ENCODE measurements at places on chromosomes 3 and 15. TPM values are rescaled to one million over a fixed set of nuclear protein-coding genes. Genes with fewer than 3 reads are reported as not detected.

The ZBTB38 gene
- 30.7 TPM for total RNA-seq

DNA sequence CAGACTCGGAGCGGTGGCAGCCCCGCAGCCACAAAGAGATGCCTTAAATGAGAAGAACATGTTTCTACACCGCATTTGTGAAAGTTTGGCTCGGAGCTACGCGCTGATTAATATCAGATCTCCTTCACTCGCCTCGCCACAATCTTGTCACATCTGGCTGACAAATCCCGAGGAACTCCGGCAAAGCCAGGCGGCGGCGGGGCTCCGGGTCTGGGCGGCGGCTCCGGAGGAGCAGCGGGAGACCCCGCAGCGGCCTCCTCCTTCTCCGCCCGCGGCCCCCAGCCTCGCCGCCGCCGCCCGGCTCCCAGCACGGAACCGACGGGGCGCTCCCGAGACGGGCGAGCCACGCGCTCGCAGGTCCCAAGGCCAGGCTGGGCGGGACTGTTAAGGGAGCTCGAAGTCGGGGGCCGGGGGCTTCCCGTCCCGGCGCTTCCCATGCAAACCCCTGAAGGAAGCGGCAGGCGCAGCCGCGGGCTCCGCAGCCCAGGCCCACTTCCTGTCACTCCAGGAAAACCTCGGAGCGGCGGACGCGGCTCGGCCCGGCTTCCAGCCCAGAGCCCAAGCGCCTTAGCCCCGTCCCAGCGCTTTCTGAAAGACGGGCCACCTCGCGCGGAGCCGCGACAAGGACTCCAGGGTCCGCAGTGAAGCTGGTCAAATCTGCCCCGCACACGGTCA lies 1.2 kb downstream of the BNC1 start:
- no peak for DNase-seq

- DNase-seq, result no peak
Observed at GRCh38 chr15:71435552-71435951, 320.3 kb downstream of the THSD4 start.

DNA sequence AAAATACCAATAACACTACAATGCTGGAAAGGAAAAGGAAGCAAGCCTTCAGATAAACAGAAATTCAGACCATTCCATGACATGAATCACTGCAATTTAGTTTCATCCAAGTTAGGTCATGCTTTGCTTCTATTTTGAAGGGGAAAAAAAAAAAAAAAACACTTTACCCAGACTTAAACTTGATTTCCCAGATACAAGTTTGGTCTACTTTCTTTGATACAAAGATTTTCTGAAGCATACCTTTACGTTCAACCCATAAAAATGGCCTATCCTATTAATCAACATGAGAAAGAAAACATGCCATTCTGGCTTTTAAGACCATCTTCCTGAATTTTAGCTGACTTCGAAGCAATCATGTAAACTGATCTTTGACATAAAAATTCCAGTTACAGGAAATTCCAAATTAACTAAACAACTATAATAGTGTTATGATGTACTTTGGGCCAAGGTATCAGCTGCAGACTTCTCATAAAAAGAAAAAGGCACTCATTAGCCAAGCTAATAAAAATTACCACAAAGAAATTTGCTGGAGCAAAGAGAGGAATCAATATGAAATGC lies 12.6 kb downstream of the OSBPL10 start:
- no peak for DNase-seq

The UACA gene
- total RNA-seq, result 0.33 TPM

DNA sequence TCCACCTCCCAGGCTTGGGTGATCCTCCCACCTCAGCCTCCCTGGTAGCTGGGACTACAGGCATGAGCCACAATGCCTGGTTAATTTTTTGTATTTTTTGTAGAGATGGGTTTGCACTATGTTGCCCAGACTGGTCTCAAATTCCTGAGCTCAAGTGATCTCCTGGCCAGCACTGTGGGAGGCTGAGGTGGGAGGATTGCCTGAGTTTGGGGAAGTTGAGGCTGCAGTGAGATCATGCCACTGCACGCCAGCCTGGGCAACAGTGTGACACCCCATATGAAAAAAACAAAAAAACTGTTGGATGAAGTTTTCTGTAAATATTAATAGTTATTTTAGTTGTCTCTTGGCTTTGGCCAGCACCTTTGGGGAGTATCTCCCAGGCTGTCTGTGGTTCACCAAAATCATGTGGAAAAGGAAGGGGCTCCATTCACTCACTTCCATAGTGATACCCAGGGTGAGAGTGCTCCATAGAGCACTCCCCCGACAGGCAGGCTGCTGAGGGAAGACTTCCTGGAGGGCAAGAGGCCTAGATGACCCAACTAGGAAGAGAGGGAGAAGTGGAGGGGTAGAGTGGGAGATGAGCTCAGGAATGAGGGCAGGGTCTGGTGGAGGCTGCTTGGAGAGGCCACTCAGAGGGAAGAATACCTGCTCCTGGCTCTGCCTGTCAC lies 47.1 kb downstream of the CDC25A start:
- DNase-seq, result no peak

DNA sequence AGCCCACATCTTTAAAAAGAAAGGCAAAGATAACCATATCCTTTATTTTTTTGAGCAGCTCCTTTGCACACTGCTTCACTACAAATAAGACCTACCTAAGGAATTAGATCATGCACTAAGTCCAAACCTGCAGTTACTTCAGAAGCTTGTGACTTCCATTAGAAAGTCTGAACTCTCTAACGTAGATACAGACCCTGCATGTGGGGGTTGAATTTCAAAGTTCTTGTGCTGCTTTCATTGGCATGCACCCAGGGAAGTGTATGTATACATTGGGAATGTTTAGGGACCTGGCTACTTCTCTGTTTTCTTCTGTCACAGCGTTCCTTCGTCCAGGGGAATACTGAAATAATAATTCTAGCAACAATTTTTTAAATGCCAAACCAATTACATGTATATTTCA lies 185.2 kb upstream of the IL12A start:
- DNase-seq, result no peak

The CLRN1 gene
- total RNA-seq, result not detected

The IMPG2 gene
- 0.09 TPM for total RNA-seq

DNA sequence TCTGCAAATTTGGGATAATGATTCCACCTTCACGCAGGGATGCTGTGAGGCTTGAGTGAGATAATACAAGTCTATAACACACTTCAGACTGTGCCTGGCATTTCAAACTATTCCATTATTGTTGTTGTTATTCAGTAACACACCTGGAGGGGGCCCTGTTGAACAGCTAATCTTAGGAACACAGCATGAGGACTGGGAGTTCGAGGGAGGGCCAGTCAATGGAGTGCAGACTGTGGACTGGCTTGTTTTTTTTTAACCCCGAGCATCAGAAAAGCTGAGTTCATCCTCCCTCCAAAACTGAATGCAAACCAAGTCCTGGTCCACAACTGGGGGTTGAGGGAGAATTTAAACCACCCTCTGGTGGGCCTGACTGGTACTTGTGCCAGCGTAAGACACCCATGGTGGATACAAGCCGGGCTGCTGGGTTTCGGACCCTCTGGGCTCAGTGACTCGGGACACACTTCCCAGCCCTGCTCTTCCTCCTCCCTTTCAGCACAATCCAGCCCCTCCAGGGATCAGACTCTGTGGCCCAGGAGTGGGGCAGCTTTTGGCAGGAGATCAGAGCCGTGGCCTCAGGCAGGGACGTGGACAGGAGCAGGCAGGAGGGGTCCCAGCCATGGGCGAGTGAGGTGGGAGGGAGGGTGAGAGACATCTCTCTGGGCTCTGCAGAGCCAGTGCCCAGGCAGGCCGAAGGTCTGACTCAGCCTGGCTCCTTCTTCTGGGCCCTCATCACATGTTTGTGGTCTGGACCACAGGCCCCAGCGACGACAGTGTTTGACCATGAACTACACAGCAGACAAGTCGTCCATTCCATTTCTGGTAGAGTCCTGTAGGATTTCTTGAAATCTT lies 36.3 kb upstream of the MEX3B start:
- peak; percentile 51 for DNase-seq

The SLC6A20 gene
- not detected for total RNA-seq

The KLHDC8B gene
- total RNA-seq, result 32.9 TPM

GRCh38 chr3:71659864-71660591 lies 65.2 kb downstream of the EIF4E3 start:
- no peak for DNase-seq

The GNAI2 gene
- 60.5 TPM for total RNA-seq

The PLS1 gene
- total RNA-seq, result 9.0 TPM

The TMIE gene
- total RNA-seq, result not detected

- DNase-seq, result no peak
Observed at GRCh38 chr3:481680-482079, 285.1 kb downstream of the CHL1 start.

The GPR149 gene
- not detected for total RNA-seq

The STIMATE gene
- total RNA-seq, result 5.3 TPM

GRCh38 chr3:72930754-72931153 lies 42.9 kb downstream of the GXYLT2 start:
- no peak for DNase-seq

DNA sequence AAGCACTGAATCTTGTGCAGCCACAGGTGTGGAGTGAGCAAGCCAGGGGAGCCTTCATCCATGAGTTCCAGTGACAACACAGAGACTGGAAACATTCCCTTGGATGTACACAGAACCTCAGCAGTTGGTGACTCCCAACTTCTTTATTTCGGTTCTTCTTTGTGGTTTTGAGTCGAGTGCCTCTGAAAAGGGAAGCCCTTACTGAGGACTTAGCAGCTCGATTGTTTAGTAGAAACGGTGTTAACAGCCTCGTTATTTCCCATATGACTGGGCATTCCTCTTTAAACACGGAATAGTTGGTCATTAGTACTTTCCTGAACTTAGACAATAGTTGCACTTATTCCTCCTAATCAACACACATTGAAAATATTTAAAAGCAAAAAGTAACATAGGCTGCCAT lies 7.7 kb downstream of the SLCO3A1 start:
- DNase-seq, result no peak

The LMAN1L gene
- not detected for total RNA-seq

DNA sequence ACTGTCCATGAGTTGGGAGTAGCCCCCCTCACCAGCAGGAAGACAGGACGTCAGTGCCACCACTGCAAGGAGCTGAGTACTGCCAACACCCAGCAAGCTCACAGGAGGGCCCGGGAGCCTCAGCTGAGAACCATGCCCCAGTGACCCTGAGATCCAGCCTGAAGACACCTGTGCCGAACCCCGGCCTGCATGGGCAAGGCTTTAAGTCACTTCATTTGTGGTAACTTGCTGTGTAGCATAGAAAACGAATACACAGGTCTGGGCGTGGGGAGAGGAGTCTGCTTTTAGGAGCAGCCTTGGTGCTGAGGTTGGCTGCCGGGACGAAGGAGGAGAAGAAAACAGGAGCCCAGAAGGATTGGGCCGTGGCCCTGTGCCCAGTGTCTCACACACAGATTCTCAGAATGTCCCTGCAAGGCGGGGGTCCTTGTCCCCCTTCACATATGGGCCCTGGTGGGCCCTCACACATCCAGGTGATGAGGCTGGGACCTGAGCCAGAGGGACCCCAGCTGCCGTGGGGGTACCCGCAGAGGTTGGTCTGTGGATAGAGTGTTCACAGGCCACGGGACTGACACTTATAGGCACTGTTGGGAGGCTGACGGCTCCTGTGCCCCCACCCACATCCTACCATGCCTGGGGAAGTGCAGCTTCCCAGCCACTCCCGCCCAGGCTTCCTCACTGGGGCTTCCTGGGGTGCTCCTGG lies 85.3 kb downstream of the PLXNA1 start:
- DNase-seq, result no peak

- DNase-seq, result no peak
Observed at GRCh38 chr3:185739264-185739701, 85.6 kb downstream of the IGF2BP2 start.

The COX5A gene
- total RNA-seq, result 476 TPM

DNA sequence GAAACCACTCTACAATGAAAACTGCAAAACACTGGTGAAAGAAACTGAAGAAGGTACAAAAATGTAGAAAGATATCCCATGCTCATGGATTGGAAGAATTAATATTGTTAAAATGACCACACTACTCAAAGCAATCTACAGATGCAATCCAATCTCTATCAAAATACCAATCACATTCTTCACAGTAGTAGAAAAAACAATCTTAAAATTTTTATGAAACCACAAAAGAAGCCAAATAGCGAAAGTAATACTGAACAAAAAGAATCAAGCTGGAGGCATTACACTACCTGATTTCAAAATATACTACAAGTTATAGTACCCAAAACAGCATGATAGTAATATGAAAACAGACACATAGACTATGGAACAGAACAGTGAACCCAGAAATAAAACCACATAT lies 36.9 kb downstream of the TXNRD3 start:
- no peak for DNase-seq

- DNase-seq, result no peak
Observed at GRCh38 chr15:34314491-34315490, 22.8 kb downstream of the SLC12A6 start.

DNA sequence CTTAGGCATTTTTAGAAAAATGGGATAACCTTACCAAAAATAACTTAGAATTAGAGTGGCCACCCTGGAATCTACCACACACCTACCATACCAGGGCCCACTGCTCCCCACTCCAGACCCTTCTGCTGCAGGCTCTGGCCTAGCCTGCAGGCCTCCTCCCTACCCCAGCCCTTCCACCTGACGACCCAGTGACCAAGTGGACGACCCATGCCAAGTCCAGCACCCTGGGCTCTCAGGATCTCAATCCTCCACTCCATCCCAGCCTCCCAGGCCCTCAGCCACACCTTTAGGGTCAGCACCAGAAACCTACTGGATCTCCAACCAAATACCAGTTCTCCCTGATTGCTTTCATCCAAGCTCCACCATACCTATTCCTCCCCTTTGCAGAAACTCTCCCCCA lies 145.8 kb downstream of the TPRA1 start:
- DNase-seq, result no peak

The EIF5A2 gene
- 18.2 TPM for total RNA-seq

GRCh38 chr15:29924750-29925149 lies 102.5 kb upstream of the TJP1 start:
- no peak for DNase-seq

The MORC1 gene
- 0.31 TPM for total RNA-seq

The TGM5 gene
- not detected for total RNA-seq

DNA sequence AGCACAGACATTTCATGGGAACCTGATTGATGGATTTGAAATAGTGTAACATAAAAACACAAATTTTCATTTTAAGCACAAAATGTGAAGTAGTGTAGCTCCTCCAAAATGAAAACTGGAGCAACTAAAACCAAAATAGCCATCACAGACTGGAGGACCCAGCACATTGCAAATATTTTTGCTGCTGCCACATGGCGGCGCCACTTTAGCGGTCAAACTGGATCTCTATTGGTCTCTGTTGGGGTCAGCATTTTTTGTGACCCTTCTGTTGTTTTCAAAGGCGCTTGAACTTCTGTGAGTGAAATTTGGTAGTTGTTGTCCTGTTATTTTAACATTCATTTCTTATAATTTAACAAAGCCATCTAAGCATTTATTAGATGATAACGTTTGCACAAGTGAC lies 259.9 kb downstream of the IL20RB start:
- DNase-seq, result peak; percentile 18

DNA sequence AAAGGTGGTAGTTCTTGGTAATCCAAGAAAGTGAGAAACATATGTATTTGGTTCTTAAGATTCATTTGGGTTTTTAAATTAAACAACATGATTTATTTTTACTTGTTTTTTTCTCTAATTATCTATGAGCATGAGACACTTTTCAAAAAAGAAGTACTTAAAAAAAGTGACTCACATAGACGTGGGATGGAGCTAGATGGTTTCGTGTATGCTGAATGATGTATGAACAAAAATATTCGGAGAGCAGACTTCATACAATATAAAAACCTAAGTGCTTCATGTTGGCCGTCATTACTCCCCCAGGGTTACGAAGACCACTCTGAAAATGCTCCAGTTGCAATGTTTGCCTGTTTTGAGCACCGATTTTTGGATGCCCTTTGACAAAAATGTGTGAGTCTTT lies 90.9 kb downstream of the RORA start:
- DNase-seq, result no peak

- DNase-seq, result peak; percentile 60
Observed at GRCh38 chr3:88003115-88003755, 55.6 kb downstream of the CGGBP1 start.

Measured in K562 (cell line).